ENCODE measurements at places on chromosomes 4 and X.
A peak's percentile ranks its signal among the peaks of the same experiment; 100 is the strongest.

- no peak for DNase-seq
These were observed 6.3 kb downstream of the AWAT1 start for GRCh38 chrX:70240751-70241150.

- DNase-seq: peak; percentile 83
These were observed 3.2 kb downstream of the SPP1 start for GRCh38 chr4:87978681-87979080.

DNA sequence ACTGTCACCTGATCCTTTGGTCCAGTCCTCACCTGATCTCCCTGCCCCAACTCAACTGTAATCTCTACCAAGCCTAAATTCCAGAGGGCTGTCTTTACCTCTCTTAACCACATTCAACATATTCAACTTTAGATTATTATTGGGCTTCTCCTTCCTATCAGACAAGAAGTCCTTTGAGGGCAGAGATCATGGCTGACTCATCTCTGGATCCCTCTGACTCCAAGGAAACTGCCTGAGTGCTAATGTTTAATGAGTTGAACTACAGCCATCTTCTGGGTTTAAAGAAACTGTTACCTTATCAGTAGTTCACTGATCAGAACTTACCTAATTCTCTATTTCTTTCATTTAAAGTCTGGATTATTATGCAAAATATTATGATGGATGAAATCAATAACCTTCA is 135.7 kb downstream of the GPC3 start:
- no peak for DNase-seq

DNA sequence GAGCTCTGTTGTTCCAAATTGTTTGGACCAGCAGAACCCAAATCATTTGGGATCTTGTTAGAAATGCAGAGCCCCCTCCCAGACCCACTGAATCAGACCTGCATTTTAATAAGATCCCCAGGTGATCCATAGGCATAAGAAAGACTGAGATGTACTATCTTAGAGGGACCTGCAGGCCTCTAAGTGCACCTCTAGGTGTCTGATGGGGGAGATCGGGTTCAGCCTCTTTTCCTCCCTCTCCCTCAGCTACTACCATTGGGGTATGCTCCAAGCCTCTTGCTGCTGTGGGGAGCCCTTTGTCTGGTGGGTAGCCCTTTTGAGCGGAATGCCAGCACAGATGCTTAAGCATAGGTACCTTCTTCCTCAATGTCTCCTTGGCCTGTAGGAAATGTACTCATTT is 63.8 kb upstream of the RPS6KA3 start:
- no peak for DNase-seq

- no peak for DNase-seq
These were observed 20.3 kb upstream of the GPC4 start for GRCh38 chrX:133435544-133436124.

DNA sequence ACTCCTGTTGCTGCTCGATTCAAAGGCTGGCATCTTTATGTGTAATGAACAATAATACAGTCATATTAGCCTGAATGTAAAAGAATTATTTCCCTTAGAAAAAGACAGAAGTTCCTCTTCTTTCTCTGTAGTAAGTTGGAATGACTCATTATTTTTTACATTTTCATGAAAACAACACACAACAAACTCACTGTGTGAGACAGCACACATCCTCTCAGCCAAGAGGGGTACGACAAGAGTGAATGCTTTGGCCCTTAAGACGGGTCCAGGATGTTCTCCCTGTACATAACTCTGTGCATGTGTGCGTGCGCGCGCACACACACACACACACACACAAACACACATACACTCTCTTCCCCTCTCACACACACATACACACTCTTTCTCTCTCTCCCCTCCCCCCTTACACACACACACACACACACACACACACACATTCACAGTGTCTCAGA is 72.8 kb downstream of the MANBA start:
- peak; percentile 14 for DNase-seq

- DNase-seq: no peak
These were observed 108.6 kb downstream of the PALLD start for GRCh38 chr4:168605411-168605810.
